Stimulated activated CD4-positive, alpha-beta T cell treated with anti-CD3 and anti-CD28 coated beads, TNF-alpha, amount 100 ng/mL, for 48 hours (primary cell): ENCODE measurements at places on chromosomes 1 and 21.

DNA sequence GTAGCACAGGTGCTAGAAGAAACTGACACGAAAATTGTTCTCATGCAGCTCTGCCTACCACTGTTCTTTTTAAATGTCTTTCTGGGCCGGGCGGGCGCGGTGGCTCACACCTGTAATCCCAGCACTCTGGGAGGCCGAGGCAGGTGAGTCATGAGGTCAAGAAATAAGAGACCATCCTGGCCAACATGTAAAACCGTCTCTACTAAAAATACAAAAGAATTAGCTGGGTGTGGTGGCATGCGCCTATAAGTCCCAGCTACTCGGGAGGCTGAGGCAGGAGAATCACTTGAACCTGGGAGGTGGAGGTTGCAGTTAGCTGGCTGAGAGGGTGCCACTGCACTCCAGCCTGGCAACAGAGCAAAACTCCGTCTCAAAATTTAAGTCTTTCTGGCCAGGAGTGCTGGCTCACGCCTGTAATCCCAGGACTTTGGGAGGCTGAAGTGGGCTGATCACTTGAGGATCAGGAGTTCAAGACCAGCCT is 947 bp upstream of the RIT1 start:
- DNase-seq = no peak

- DNase-seq = no peak
These were observed 19.2 kb upstream of the BCAR3 start for GRCh38 chr1:93700532-93701469.

GRCh38 chr1:153393926-153394325 is 3.1 kb upstream of the S100A8 start:
- no peak for DNase-seq

- DNase-seq = no peak
These were observed 32.3 kb downstream of the EEIG2 start for GRCh38 chr1:108592030-108592759.

- no peak for DNase-seq
These were observed 674.5 kb downstream of the MATN1 start for GRCh38 chr1:30048905-30049304.

DNA sequence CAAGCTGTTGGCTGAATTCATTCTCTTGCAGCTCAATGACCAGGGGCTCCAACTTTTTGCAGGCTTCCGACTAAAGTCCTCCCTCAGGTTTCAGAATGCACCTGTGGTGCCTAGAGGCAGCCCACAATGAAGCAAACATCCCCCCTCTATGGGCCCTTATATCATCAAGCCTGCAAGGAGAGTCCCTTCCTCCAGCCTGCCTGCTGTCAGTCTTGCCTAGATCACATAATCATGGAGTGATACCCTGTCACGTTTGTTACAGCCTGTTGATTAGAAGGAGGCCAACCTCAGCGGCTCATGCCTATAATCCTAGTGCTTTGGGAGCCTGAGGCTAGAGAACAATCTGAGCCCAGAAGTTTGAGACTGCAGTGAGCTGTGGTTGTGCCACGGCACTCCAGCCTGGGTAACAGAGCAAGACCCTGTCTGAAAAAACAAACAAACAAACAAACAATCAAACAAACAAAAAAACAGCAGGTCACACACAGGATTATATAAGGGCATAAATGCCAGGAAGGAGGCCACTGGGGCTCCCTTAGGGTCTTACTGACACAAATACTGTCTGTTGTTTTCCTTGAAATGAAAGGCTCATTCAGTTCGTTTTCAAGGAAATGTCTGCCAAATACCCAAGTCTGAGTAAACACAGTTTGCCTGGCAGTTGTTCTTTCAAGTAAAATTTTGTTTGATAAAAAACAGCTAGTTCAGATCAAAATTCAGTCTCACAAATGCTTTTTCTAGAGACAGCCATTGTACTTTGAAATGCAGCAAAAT is 4.7 kb upstream of the SPRR3 start:
- DNase-seq = no peak

DNA sequence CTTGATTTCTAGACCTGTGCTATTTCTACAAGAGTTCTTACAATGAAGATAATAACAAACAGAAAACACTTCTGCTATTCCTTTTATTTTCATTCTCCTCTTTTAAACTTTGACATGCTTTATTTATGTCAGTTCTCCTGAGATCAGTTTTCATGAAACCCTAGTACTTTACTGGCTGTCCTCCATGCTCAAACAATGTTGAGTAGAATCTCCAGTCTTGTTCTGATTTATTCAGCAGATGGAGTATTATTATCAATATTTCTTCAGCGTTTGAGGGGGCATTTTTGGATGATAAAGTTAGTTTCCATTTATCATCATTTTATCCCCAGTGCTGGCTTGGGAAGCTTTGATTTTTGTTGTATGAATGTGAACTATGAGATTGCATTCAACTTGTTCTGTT is 85.9 kb upstream of the WARS2 start:
- DNase-seq = no peak

- DNase-seq = no peak
These were observed 14.4 kb downstream of the ARMH1 start for GRCh38 chr1:44688760-44689446.

- no peak for DNase-seq
These were observed 10.9 kb upstream of the IFI16 start for GRCh38 chr1:158998781-158999161.

- DNase-seq = no peak
These were observed 66.0 kb downstream of the RGS21 start for GRCh38 chr1:192382758-192383157.

DNA sequence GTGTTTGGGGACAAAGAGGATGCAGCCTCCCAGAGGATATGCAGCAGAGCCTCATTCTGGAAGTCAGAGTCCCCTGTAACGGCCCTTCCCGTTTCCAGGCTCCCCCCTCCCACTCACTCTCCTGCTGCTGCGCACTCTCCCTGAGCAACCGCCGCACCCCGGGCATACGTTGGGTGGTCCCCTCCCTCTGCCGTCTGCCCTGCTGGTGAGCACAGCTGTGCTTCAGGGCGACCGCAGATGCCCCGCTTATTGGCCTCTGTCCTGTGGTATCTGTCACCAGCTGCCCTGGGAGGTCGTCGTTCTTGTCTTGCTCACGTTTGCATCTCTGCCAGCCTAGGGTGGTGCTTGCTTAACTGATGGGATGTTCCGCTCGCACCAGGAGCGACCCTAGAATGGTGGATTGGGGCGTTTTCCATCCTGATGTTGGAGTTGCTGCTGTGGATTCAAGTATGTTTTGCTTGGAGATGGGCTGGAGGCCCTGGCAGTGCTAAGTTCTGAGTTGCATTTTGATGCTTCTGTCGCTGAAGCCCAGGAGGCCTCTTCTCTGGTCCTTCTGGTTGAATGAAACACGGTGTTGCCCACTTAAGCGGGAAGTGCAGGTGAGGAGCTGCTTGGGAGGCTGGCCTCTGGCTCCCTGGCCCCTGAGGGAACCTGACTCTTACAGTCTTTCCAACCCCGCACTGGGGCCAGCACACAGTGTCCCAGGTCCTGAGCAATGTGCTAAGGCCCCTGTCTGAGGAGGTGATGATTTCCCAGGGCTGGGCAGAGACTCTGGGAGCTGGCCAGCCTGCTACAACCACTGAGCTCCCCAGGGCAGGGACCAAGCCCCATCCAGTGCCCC is 3.2 kb downstream of the TMEM201 start:
- no peak for DNase-seq

- DNase-seq = no peak
These were observed 904.2 kb downstream of the ADGRL2 start for GRCh38 chr1:82704966-82705365.

- DNase-seq = no peak
These were observed 92.9 kb downstream of the GRIK3 start for GRCh38 chr1:36941316-36941978.

DNA sequence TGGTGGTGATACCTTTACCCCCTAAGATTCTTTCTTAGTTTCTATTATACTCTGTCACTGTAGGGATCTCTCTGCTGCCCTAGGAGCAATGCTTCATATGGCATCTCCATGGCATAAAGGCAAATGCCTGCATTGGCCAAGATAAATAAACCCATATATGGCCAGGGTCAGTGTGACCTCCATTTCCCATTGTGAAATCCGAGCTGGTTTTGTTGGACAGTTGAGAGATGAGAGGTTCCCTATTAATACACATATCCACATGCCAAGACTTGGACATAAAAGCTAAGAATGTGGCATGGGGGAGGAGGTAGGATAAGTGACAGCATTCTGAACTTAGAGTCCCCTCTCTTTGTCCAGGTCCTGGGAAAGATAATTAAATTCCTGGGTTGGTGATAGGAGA is 1.4 kb downstream of the TPM3 start:
- DNase-seq = no peak

DNA sequence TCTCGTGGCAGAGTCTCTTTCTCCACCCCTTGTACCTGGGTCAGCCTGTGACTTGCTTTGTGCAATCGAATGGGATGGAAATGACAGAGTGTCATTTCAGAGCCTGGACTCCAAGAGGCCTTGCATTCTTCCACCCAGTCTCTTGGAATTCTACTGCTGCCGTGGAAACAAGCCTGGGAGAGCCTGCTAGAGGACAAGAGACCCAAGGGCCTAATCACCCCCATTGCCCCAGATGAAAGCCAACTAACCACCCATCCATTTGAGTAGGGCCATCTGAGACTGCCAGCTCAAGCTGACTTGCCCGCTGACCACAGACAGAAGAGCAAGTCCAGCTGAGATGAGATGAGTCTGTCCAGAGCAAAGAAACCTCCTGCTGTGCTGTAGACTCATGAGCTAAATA is 201.6 kb downstream of the PTPRU start:
- no peak for DNase-seq

- DNase-seq = no peak
These were observed 208.9 kb upstream of the C1orf174 start for GRCh38 chr1:4108758-4109627.

DNA sequence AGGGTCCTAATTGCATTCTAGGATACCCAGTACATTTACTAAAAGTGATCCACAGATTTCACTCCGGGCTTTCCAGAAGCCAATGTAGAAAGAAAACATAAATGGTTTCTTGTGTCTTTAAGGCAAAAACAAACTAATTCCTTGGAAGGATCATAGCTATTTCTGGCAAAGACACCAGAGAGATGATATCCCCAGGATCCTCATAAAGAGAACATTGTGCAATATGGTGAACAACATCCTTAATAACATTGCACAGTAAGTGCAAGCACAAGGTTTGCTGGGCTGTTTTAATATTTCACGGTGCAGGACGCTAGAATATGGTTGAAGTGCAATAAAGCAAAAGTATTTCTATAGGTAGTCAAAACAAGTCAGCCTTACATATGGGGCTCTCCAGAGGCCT is 83.0 kb downstream of the NTPCR start:
- DNase-seq = no peak

DNA sequence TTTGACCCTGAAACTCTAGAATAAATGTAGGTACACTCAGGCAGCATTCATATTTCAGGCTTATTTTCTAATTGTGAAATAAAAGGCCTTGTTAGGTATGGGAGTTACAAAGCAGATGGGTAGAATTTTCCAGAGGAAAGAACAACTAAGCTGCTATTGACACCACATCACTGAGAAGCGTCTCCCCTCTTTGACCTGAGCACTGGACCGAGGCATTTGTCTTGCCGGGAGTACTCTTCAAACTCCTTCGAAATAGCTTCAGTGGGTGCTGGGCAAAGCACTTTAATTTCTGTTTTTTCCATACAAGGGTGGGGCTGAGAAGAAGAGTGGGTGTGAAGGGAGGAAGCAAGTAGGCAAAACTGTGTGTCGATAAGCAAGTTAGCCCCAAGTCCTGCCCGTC is 36.4 kb downstream of the ABCA4 start:
- no peak for DNase-seq

- DNase-seq = no peak
These were observed 5.9 kb downstream of the NID1 start for GRCh38 chr1:236059011-236059410.

DNA sequence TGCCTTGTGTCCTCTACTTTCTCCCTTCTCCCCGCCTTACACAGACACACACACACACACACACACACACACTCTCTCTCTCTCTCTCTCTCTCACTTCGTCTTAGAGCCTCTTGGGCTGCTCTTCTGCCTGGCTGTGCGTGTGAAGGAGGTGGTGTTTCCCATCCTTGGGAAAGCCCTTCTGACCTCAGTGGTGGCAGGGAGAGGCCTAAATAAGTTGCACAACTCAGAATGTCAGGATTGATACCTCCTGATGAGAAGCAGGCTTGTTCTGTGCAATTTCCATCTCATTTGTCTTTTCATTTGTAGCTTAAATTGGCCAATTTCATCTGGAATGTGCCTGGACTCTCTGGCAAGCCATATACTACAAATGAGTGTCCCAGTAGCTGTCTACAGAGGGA is 25.0 kb downstream of the LRRN2 start:
- no peak for DNase-seq

DNA sequence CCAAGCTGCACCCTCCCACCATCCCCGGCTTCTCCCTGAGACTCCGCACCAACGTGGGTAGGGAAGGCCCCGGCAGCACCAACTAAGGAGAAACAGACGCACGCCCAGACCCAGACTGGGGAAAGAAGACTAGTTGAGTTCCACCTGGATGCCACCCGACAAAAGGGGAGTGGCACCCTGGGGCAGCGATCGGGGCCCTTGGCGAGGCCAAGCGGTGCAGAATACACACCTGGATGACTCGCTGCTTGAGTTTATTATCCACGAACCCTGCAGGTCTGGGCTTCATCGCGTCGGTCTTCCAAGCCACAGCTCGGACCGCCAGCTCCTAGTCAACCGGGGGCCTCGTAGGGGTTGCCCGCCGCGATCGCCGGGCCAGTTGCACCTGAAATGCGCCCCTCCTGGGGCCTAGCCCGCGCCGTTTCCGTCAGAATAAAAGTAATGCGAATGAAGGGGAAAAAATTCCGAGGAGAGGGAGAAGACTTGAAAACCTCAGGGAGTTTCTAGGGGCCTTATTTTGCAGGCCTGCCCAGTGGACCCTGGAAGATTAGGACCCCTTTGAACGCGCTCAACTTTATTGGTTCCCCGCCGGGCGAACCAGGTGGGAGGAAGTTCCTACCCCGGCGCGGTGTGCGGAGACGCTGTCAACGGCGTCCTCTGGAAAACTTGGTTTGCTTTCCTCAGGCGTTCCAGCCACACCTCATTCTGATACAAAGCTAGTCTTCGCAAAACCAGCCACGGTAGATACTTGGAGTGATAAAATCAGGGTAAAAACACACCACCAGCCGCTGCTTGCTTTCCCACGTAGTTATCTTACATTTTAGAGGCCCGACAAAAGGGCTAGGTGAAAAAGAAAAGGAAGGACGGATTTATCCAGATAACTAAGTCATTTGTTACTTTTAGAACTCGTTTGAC is at the start of gene NVL:
Gene NVL, minus strand, starts transcription at position 331 of the 912 bp plus-strand sequence. Its CDS starts 45 bp downstream, at position 286.
- peak; percentile 67 for DNase-seq

DNA sequence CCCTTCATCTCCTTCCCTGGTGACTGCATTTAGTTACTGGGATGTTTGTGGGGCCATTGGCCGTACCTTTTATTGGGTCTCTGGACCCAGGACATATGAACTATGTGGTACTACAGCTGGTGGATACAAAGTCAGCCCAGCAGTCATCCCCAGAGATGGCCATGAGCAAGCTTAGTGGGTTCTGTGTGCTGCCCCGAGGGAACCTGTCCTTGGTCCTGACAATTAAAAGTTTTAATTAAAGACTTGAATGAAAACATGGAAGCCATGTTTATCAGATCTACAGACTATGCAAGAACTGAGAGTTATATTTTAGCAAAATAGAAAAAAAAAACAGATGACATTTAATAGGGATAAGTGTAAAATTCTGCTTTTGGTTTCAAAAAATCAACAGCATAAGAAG is 2.8 kb upstream of the NES start:
- no peak for DNase-seq
